Activated naive CD4-positive, alpha-beta T cell treated with anti-CD3 and anti-CD28 coated beads, Interleukin-2, amount 50 U/mL, for 72 hours (primary cell): ENCODE measurements at places on chromosomes 2 and 18. TPM values are rescaled to one million over a fixed set of nuclear protein-coding genes. Genes with fewer than 3 reads are reported as not detected.

DNA sequence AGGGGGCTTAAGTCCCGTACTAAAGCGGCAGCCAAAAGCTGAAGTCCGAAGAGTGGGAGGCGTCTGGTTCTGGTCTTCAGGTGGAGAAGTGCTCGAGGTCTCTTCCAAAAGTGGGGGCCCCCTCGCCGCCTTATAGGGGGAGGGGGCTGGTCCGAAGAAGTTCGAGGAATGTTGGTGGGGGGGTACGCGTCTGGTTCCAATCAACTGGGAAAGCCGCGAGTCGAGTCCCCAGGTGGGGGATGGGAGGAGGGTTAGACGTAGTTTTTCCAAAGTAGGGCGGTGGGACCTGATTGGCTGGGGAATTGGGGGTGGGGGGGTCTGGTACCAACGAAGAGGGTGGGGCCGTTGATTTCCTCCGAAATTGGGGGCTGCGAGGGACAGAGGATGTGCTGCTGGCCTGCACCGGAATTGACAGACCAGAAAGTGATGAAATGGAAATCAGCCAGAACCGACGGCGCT is 594 bp downstream of the ITM2C start:
- DNase-seq: no peak

- no peak for DNase-seq
Measured at GRCh38 chr2:71728036-71728435, 274.7 kb downstream of the DYSF start.

Gene C2orf15
- 4.9 TPM for total RNA-seq

Gene LBX2
- total RNA-seq: 0.39 TPM

Gene CTAGE1
- not detected for total RNA-seq

- no peak for DNase-seq
Measured at GRCh38 chr2:6372317-6372901, 493.3 kb downstream of the CMPK2 start.

DNA sequence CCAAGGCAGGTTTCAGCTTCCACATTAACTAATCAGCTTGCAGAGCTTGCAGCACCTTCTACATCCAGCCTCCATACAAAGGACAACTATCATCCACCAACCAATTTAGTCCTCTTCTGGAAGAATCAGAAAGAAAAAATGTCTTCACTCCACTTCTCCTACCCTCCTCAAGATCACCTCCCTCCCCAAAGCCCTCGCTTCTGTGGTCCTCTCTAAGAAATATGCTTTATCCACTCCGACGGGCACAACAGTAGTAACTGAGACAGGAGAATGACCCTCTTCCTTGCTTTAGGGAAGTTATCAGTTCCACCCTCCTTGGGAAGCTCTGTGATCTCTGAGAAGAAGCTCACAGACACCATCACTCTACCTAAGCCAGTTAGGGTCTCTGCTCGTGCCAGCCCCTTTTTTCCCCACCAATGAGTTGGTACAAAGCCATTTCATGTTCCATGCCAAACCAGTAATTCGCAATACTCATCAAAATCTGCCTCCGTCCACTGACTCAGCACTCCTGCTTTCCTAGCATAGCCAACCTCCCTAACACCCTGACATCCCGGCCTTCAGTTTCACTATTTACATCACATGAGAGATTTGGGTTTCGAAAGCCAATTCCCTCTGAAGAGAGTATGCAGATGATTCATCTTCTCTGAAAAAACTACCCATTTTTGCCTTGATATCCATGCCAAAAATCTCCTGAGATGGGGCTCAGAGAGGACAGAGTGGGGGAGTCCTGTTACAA is 114.1 kb upstream of the PKDCC start:
- no peak for DNase-seq

DNA sequence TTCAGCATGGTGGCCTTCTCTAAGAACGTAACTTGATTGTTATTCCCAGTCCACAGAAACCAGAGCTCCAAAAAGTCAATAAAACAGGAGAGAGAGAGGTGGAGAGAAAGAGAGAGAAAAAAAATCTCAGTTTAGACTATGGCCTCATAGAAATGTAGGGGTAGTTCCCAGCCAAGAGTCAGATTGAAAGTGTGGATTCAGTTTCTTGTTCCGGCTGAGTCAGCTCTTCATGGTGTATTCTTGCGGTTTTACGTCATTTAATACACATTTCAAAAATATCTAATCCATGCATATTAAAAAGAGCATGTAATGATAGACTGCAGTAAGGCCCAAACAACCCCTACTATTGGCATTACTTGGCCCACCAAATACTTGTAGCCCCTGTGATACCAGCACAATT is 303.9 kb downstream of the ETAA1 start:
- no peak for DNase-seq

DNA sequence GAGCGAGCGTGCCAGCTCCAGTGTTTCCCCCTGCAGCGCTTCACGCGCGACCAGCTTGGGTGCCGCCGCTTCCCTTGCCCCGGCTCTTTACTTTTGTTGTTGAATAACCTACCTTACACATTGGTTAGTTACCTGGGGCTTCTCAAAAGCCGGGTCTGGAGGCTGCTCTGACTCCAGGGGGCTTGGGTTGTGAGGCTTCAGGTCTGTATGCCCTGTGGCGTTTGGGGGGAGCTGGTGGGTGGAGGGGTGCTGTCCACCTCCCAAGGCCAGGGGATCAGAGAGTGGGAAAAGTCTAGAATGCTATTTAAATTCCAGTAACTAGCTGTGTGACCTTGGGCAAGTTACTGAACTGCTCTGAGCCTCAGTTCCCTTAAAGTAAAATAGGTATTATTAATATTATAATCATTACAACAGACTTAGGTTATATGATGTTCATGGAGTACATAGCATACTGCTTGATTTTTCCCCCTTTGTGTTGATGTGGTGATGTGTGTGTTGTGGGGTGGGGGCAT is 770 bp downstream of the LYPD6B start:
- no peak for DNase-seq

DNA sequence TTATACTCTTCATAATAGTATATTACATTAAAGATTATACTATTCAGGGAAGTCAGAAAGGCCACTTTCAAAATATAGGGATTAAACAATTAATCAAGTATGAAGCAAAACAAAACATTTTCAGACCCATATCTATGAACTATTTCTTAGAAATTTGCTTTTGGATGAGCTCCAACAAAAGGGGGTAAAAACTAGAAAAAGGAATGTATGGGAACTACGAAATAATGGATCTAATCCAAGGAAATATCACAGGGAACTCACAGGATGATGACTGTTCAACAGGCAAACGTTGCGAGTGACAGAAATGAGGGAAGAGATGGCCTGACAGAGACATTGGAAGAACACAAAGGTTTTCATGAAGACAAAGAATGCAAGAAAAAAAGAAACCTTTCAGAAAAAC is 27.9 kb downstream of the G6PC2 start:
- DNase-seq: no peak

DNA sequence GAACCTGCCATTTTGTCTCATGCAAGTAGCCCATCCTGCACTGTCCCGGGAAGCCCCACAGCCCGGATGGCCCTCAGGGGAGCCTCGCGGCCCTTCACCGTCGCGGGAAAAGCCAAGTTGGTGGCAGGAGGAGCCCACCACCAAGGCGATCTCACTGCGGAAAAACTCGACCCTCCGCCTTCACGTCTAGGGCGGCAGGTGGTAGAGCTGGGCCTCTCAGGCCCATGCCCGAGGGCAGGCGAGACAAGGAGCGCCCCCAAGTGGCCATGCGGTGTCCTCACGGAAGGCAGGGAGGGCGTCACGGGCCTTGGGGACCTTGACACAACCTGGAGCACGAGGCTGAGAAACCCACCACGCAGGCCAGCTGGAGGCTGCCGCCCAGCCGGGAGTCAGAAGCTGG is 34.8 kb upstream of the SKA1 start:
- no peak for DNase-seq

- no peak for DNase-seq
Measured at GRCh38 chr18:6677086-6677485, 52.4 kb upstream of the ARHGAP28 start.
